ENCODE measurements at places on chromosomes 1 and 21.

DNA sequence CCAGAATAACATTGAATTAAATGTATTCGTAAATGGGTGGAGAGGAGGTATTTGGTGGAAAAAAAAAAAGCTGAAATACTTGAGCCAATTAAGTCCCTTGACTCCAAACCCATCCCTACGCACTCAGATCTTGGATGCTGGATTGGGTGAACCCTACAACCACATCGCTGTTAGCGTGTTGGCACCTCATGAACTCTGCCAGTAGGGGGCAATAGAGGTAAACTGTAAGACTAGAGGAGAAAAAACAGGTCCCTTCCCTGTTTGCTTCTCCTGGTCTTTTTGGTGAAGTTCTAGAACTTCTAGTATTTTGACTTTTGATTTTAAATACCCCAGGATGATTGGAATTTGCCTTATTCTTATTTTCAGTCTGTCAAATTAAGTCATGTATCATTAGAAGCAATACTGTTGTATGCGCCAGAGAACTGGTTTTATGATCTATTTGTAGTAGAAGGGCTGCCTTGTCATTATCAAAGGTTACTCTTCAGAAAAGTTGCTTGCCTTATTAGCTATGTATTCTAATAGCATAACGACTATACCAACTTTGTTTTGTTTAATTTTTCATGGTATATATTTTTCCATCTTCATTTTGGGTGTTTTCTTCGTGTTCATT is 1.9 kb upstream of the OR13G1 start:
- no peak for DNase-seq

DNA sequence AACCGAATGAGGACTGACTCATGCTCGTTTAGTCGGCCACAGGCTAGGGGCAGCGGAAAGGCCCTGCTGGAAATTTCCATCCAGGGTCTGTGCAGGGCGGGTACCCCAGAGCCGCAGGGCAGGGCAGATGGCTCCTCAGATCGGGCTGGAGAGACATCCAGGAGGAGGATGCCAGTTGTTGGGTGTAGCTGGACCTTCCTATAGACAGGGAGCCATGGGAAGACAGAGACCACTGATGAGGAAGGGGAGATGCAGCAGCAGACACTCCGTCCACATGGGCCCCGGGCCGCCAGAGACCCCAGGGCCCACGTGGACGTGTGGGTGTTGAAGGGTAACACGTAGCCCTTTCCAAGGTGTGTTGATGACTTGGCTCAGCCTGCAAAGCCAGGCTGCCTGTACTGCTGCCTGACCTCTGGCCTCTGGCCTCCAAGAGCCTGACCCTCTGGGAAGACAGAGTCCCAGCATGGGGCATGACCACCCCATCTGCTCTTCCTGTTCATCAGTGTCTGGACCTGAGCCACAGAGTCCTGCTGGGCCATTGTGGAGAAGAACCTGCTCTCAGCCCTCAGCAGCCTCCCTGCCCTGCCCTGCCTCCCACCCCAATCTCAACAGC is 4.8 kb downstream of the GNG4 start:
- no peak for DNase-seq

DNA sequence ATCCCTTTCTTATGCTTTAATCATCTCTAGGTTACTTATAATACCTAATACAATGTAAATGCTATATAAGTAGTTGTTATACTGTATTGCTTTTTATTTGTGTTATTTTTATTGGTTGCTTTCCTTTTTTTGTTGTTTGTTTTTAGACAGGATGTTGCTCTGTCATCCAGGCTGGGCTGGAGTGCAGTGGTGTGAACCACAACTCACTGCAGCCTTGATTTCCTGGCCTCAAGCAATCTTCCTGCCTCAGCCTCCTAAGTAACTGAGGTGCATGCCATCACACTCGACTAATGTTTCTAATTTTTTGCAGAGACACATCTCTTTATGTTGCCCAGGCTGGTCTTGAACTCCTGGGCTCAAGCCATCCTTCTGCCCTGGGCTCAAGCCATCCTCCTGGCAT is 26.9 kb downstream of the KRTAP19-8 start:
- DNase-seq = no peak

DNA sequence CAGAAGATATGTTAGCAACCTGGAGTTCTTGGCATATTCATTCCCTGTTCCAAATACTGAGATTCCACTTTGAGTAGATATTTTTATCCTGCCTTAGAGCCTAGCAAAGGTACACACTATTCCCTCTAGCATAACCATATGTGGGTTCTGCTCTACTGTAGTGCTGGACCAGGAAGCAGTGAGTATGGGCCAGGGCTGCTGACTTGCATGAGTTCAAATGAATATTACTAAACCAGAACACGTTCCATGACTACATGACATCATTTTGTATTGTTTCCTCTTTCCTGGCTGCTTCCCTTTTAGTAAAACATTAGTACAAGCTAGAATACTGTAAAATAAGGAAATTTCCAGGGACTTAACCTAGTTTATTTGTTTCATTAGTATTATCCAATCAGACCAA is 41.1 kb downstream of the TNFSF18 start:
- no peak for DNase-seq

DNA sequence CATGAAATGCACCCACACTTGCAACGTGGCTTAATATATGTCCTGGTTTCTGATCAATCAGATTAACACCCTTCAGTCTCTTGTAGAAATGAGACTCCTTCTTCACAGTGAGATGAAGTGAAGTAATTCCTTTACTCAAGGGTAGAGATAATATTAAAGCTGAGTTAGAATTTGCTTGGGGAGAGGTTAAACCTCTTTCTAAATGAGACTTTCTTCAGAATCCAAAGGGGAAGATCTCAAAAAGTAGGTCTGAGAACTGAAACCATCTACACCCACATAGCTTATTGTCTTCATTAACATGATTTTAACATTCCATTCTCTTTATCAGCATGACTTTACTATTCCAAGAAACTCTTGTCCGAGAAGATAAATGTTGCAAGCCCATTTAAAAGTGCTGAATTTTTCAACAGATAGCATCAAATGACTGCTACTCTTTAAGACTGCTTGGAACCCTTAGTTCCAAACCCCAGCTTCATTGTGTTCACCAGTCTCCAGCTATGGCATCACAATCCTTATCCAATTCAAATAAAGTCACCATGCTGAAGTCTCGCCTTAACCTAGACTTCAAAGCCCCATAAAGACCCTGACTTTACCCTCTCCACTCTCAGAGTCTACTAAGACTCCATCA is 19.2 kb upstream of the TRAF3IP3 start:
- no peak for DNase-seq

DNA sequence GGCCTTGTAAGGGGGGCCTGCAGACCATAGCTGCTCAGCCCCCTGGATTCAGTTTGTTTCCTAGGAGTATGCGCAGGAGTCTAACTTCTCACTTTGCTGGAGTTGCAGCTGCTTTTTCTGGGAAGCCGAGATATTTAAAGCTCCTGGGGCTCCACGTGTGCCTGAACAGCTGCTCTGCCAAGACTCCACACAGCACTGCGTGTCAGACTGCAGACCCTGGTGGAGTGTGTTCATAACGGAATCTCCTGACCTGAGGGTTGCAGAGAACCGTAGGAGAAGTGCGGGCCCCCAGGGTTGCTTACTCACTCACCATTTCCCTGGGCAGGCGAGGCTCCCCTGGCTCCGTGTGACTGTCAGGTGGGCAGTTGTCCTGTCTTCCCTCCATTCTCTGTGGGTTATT is 474.3 kb upstream of the TMPRSS15 start:
- no peak for DNase-seq

DNA sequence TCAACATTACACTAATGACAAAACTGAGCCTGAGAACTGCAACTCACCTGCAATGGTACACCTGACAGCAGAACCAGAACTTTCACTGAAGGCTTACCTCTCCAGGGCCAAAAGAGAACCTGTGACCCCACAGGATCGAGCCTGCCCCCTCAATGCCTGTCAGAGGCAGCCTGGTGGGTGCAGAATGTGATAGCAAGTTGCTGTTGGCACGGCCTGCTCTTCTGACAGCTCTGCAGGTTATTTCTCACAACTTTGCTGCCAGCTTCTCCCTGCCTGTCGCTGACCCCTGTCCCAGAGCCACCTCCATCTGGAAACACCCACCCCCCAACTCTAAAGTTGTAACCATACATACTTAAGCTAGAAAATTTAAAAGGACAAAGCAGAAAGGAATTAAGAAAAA is 35.2 kb downstream of the HIVEP3 start:
- no peak for DNase-seq

DNA sequence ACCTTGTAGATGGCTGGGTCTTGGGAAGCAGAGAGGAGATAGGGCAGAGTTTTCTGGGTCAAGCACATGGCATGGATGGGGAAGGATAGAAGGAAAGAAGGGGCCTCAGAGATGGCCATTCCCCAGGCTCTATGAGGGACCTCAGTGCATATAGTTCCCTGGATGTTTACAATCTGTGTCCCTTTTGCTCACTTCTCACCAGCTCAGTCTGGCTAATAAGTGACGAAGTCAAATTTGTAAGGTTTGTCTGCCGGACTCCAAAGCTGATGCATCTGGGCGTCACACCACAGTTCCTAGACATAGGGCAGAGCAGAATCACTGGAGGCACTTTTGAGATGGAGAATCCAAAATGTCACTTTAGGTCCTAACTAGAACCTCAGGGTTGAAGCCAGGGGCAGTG is 416.4 kb upstream of the PROX1 start:
- no peak for DNase-seq

DNA sequence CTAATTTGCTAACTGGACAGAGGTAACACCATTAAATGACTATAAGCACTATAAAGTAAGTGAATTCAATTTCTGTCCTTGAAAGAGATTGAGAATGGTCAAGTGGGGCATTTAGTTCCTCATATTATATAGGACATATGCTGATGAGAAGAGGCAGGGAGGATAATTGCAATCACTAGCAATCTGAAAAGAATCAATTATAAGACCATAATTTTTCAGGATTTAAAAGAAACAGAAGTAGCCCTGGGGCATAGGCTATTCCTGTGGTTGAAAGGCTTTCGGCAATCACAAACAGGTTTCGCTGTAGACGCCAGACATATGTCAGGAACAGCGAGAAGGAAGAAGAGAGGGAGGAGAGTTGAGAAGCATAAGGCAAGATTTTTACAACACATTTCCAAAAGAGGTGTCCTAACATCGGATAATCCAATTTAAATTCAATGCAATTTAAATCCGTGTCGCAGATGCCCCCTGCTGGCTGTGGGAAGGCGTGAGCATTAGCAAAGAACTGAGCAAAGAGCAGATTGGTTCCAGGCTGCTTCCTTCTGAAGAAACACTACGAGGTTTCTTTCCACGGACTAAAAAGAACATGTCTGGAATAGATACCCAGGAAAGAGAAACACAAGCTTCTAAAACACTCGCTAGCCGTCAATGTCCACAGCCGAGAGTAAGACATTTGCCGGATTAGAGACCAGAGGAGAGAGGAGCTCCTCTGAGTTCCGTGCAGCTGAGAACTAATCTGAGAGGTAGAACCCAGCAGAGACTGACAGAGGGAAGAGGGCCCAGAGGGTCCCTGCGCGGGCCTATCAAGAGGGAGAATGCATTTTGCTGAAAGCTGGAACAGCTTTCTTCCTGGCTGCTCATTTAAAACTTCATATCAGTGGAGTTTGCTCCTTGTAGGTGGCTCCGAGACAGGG is 27.9 kb downstream of the RGS5 start:
- no peak for DNase-seq

GRCh38 chr1:228898582-228898992 is 163.3 kb downstream of the RHOU start:
- no peak for DNase-seq

- DNase-seq = no peak
Measured at GRCh38 chr1:99650030-99650429, 4.1 kb downstream of the PALMD start.

- DNase-seq = no peak
Measured at GRCh38 chr21:44500111-44500510, 39.9 kb downstream of the KRTAP10-1 start.

DNA sequence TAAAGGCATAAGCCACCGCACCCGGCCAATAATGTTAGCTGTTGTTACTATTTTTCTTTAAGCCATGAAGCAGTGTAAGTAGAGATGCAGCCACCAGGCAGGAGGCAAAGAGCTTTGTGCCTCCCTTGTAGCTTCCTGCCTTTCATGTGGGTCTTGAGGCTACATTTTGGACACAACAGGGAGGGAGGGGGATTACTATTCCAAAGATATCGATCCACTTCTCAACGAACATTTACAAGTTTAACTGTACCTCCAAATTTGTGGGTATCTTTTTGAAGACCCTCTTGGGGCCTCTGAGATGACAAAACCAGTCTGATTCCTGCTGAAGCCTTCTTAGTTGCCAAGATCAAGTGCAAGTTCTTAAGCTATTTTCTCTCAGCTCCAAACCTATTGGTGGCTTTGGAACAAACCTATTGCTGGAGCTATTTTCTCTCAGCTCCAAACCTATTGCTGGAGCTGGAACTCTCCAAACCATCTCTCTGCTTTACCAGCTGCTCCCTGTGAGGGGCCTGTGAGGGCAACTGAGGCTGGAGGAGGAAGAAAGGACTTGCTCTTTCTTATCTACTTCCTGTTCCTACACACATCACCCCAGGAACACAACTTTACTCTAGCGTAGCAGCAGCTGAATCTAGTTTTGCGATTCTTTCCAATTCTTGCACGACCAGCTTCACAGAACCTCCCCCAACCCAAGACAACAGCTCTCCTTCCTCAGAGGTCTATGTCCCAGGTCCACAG is 16.1 kb upstream of the RCAN3 start:
- DNase-seq = no peak

- DNase-seq = no peak
Measured at GRCh38 chr1:2965676-2966075, 55.6 kb upstream of the ACTRT2 start.

- DNase-seq = no peak
Measured at GRCh38 chr1:69421286-69421685, 146.4 kb upstream of the LRRC7 start.

DNA sequence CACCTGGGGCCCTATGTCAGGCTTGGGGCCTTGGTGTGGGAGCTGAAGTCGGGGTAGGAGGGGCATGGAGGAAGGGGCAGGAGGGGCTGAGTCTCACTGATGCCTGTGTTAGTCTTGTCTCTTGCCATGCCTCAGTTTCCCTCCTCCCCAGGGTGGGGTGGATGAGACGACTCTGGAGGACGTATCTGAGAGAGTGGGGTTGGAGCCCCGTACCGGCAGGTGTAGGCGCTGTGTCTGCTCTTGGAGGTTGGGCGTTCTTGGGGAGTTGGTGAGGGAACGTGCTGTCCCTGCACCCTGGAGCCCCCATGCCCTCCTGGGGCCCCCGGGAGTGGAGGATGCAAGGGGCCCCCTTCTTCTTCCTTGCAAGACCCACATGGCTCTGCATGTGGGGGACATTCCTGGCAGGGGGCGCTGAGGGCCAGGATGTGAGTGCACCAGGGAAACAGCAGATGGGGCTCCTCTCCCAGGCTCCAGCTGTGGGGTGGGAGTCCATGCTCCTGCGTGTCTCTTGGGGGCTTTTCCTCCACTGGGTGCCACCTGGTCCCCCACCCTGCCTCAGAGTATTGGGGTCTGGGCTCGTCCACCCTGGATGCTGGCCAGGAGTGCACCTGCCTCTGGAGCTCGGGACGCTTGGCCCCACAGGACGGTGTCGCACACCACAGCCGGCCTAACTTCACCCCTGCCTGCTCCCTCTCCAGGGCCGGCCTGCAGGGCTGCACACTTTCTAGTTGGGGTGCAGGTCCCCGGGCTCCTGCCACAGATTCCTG is 1.4 kb upstream of the TNFRSF14 start:
- no peak for DNase-seq

- no peak for DNase-seq
Measured at GRCh38 chr1:117852853-117853553, 76.4 kb downstream of the GDAP2 start.

- DNase-seq = no peak
Measured at GRCh38 chr21:44062380-44062779, 44.8 kb upstream of the PWP2 start.

GRCh38 chr1:99606306-99606705 is 39.6 kb upstream of the PALMD start:
- DNase-seq = no peak

All from cortex of kidney (tissue), 1 donor.